Activated naive CD4-positive, alpha-beta T cell treated with anti-CD3 and anti-CD28 coated beads, Interleukin-2, amount 50 U/mL, for 72 hours (primary cell): ENCODE measurements at places on chromosomes 12 and 14.

GRCh38 chr14:30158299-30158698, 230.7 kb upstream of the PRKD1 start:
- no peak for DNase-seq

- DNase-seq: no peak
These were observed 290.8 kb downstream of the ERC1 start for GRCh38 chr12:1281683-1282366.

DNA sequence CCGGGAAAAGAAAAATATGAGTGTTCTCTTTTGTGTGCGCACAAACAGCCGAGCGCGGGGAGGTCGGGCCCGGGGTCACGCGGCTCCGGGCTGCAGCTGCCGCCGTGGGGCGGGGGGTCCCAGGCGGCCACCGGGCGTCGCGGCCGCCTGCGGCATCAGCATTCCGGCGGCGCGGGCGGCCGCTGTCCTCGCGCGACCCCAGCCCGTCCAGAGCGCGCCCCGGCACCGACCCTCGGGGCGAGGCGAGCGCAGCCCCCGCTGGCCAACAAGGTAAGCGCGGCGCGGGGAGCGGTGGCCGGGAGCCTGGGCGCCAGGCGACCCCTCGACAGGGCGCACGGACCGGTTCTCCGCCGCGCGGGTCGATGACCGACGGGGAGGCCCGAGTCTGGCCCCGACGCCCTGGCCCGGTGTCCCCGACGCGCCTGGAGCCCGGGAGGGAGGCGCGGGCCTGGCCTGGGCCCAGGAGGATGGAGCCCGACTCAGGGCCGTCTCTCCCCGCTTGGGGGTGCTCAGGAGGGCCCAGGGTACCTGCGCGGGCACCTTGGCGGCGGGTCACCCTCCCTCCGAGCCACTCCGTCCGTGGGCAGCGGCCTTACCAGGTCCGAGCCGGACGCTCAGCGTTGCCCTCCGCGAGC, 103.9 kb upstream of the DIO3 start:
- no peak for DNase-seq

GRCh38 chr12:120264904-120265472, 542 bp downstream of the PXN start:
- no peak for DNase-seq

DNA sequence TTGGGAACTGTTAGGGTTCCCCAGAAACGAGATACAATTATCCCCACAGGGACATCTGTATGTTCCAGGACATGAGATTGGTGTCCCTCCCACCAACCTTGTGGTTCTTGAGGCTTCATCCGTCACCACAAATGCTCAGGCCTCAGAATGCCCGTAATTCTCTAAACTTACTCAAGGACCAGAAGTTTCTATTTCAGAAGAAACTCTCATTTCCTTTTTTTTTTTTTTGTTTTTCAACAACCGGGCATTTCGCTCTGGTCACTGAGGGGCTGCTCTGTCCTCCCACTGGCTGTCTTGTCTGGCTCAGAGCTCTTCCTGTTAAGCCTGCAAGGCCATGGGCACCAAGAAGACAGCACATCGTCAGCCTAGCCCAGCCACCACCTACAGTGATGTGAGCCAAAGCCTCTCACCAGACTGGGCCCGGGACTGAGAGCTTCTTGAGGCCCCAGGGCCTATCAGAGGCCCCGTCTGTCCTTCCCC, 36.2 kb downstream of the VDR start:
- DNase-seq: no peak

DNA sequence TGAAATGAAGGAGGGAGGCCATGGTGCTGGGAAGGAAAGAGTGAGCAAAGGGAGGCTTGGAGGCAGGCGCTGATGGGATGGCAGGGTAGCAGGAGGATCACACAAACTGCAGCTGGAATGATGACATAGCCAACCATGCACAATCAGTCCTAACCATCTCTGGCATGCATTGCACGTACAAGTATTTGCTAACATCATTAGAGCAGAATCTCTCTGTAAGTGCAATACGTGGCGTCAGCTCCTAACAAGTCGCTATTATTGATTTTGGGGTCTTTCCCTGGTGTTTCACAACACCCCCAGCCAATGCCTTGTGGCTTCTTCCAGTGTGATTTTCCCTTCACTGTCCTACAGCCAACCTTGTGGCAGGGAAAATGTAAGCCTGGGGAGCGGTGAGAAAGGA, 18.5 kb downstream of the BDKRB1 start:
- no peak for DNase-seq

- DNase-seq: no peak
These were observed 268.0 kb downstream of the BTG1 start for GRCh38 chr12:91877456-91878235.

DNA sequence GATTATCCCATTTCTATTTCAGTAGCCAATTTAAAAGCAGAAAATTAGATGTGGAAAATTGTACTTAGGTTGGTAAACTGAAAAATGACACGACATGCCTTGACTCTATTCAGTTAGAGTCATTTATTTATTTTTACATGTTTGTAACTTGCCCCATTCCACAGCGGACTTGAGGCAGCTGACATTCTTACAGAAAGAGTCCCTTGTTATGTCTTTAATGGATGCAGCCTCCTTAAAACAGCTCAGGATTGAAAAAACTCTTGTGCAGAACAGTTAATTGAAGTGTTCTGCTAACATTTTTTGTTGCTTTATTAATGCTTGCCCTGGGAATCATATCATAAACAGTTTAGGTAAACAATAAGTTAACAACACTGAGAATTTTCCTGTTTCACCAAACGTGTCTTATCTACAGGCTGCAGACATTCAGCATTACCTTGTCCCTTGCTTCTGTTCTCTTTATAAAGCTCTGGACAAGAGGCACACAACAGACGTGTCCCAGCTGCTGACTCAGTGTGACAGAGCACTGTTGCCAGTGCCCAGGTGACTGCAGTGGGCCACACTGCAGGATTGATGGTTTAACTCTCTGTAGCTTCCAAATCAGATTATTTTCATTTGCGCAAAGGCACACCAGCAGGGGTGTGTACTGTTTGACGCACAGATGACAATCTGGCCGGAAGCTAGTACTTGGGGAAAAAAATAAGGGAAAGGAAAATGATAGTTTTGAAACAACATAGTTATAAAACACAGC, 101.6 kb downstream of the PELI2 start:
- no peak for DNase-seq

GRCh38 chr12:76820888-76821482, 57.1 kb downstream of the ZDHHC17 start:
- no peak for DNase-seq

DNA sequence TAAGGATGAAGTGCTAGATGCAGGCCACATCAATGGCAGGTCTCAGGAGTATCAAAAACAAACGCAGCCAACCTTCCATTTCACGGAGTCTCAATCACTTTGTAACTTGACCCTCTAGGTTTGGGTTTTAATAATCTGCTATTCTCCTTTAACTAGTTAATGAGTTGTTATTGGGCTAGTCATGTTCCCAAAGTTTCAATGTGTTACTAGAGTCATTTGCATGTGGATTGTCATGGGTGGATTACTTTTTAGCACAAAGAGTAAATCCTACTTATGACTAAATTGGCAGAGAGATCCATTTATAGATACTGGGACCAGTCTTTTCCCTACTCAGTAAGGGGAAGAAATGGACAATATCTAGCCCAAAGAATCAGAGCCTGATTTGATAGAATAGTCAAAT, 151.0 kb downstream of the BCAT1 start:
- no peak for DNase-seq

DNA sequence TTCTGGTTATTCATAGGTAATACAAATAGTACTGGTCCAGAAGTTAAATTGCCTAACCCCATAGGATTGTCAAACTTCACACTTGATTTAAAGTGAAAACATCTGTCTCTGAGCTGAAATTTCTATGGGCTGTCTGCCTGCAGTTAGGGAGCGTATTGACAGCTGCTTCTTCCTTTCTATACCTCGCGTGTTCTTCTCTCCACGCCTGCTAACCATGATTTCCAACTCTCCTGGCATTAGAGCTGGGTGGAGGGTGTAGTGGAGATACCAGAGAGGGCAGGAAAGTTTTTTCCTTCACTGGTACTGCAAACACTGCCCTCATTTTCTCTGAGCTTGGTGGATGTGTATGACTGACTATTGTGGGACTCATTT, 429.0 kb upstream of the FBXO33 start:
- no peak for DNase-seq

DNA sequence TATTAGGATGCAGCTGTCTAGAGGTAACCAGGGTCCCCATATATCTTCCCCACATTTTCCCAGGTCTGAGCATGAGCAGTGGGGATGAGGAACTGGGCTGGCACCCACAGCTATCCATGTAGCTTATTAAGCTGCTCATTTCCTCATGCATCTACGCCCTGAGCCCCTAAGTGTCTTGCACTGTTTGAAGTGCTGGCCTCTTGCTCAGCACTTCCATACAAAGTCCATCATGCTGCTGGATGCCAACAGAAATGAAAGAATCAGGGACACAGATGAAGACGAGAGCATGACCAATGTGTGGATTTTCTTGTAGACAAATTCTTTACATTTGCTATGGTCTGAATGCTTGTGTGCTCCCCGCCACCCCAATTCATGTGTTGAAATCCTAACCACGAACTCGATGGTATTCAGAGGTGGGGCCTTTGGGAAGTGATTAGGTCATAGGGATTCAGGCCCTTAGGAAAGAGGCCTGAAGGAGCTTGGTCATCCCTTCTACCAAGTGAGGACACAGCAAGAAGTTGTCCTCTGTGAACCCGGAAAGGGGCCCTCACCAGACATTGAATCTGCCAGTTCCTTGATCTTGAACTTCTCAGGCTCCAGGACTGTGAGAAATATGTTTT, 54.5 kb downstream of the C12orf75 start:
- DNase-seq: no peak

DNA sequence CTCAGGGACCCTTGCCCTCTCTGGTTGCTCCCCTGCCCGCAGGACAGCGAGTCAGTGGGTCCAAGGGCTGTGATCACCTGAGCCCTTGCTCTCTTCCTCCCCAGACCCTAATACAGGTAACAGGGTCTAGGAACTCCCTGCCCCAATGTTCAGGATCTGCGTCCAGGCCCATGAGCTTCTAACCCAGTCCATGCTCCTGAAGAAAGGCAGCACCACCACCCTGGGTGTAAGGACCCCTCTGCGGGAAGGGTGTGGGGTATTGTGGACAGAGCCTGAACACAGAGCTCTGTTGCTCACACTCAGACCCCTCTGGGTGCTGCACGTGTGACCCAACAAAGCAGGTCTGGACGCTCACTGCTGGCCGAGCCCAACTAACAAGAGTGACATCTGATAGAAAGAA, 18.3 kb downstream of the GLRX5 start:
- DNase-seq: no peak

GRCh38 chr12:32893458-32893857, 3.1 kb downstream of the PKP2 start:
- no peak for DNase-seq

GRCh38 chr12:95480230-95480629, 6.3 kb downstream of the METAP2 start:
- DNase-seq: no peak

DNA sequence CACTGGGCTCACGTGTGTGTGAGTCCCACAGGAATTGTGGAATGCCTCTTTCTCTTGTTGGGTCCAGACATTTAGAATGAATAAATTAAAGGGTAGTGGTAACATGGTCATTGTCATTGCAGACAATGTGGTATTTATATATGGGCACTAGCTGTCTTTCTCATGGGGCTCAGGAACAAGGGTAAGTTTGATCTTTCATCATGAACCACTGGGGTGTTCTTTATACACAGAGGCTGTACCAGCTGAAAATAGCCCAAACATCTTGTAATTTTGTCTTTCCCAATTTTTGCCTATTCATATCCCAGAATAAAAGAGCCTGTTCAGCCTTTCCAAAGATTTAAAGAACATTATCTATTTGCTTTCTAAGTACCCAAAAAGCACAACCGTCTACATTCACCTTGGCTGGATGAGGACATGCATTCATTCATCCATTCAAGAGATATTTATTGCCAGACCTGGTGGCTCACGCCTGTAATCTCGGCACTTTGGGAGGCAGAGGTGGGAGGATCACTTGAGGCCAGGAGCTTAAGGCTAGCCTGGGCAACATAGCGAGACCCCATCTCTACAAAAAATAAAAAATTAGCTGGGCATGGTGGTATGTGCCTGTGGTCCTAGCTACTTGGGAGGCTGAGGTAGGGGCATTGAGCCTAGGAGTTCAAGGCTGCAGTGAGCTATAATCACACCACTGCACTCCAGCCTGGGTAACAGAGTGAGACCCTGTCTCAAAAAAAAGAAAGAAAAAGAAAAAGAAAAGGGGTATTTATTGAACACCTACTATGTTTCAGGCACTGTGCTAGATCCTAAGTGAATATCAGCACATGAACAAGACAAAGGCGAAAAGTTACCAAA, 4.4 kb upstream of the FOS start:
- no peak for DNase-seq

GRCh38 chr12:100703337-100703736, 91.2 kb upstream of the ANO4 start:
- DNase-seq: no peak

- no peak for DNase-seq
These were observed 1.0 kb downstream of the ART4 start for GRCh38 chr12:14842315-14842714.

DNA sequence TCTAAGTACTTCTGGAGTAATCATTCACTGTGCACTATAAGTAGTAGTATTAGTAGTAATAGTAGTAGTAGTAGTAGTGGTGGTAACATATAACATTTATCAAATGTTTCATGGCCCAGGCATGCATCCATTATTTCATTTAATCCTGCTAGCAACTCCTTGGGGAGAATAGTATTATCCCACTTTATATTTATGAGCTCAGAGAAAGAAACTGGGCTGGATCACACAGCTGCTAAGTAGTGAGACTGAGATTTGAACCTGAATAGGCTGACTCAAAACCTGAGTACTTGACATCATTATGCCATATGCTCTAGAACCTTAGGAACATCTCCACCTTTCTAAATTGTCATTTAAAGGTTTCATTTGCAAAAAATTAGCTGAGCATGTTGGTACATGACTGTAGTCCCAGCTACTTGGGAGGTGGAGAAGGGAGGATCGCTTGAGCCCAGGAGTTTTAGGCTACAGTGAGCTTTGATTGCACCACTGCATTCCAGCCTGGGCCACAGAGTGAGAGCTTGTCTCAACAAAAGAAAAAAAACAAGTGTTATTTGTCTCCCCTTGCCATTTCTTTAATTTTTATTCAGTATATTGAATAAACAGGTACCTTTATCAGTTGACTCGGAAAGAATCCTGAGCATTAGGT, 11.4 kb upstream of the NID2 start:
- no peak for DNase-seq

GRCh38 chr12:122643207-122643805, 59.9 kb downstream of the HCAR2 start:
- DNase-seq: no peak

DNA sequence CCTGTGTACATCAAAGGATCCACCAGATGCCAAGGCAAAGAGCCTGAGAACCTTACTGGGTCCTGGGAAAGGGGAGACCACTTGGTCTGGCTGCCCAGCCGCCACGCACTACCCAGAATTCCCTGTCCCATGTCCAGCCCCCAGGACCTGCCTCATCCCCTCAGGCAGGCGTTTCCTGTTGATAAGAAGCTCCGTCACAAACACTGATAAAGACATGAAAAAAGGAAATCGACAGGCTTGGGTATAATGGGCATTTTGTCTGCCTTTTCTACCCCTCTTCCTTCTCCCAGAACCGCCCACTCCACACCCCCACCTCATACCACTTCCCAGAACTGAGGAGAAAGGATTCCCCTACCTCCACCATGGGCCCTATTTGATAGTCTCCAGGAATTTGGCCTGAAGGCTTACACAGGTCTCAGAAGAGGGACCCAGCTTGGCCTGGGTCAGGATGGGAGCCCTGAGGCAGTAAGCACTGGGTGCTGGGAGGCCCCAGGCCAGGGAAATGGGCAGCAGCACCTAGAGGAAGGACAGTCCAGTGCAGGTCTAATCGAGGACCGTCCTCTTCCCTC, 18.8 kb downstream of the ACVRL1 start:
- no peak for DNase-seq
